Dorsolateral prefrontal cortex (tissue), 122 donors: ENCODE measurements at places on chromosomes 16 and 17.

GRCh38 chr17:28747801-28748750 is 4.3 kb downstream of the TRAF4 start:
- DNase-seq: no peak

GRCh38 chr17:14405189-14405588 is 104.3 kb downstream of the HS3ST3B1 start:
- DNase-seq: no peak

DNA sequence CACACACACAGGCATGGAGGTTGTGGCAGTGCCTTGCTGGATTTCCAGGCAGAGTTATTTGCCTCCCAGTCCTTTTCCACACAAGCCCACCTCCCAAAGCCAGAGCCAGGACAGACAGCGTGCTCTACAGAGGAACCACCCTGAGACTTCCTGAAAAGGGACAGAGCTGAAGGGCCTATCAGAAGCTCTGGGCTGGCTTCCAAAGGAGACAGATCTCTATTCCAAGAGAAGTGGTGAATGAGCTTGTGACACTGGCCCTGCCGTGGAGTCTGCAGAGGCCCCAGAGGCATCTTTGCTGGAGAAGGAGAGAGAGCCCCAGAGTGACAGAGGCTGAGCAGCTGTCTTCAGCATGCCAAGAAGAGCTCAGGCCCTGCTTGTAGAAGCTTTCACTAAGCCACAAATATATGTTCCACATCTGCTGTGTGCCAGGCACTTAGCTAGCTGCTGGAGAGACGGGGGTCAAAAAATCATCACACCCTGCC is 8.3 kb upstream of the LPCAT2 start:
- DNase-seq: peak; percentile 60

- DNase-seq: no peak
Observed at GRCh38 chr17:49210158-49211029, at the start of the genes ABI3 and GNGT2. Gene ABI3 (plus strand): TSS chr17:49210707. CDS start chr17:49210725, 18 bp downstream. Gene GNGT2 (minus strand): TSS chr17:49210574. CDS start chr17:49207422, 3,152 bp downstream.

DNA sequence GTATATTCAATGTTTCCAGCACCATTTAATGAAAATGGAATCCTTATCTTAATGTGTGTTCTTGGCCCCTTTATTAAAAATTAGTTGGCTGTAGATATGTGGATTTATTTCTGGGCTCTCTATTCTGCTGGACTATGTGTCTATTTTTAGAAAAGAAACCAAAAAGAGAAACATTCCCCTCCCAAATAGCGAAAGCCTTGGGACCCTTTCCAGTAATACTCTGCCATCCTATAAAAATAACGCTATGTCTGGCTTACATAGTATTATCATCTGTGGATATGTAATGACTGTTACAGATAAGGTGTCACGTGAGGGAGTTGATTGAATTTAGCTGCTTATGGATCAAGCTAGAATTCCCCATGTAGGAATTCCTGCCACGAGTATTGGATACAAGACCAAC is 279.3 kb upstream of the KIF2B start:
- DNase-seq: no peak

DNA sequence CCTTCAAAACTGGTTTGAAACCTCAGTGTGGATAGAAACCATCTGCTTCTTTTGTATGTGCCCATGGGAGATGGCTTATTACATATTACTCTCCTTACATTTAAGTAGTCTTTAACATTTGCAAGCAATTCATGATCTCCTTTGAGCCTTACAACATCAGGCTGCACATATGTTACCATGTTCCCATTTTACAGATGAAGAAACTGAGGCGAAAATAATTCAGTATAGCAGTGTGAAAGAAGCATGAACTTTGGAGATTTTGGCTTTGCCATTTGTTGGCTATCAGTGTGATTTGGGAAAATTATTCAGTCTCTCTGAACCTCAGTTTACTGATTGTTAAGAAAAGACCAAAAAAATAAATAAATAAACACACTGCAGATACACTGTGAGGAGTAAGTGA is 15.7 kb downstream of the GNAO1 start:
- DNase-seq: no peak

- DNase-seq: no peak
Observed at GRCh38 chr17:34252095-34252443, 3.0 kb upstream of the CCL2 start.

GRCh38 chr17:1001640-1002411 is 4.9 kb downstream of the TIMM22 start:
- DNase-seq: no peak

DNA sequence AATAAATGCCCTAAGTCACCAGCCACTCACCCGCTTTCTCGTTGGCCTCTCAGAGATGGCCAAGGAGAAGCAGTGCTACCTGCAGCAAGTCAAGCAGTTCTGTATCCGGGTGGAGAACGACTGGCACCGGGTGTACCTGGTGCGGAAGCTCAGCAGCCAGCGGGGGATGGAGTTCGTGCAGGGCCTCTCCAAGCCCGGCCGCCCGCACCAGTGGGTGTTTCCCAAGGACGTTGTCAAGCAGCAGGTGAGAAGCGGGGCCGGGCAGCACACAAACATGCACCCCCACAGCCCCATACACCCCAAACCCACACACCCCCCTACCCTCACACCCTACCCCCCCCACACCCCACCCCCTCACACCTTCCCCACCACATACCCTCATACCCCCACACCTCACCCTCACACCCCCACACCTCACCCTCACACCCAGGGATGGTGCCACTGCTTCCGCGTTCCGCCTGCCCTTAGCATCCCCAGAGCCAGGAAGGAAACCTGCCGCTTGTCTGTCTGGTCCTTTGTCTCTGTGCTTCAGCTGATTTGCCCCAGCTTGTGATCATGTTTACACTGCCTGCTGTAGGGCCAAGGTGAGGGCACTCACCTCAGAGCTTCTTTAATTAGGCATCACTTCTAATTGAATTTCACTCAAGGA is 41.9 kb upstream of the ENDOV start:
- DNase-seq: no peak

GRCh38 chr16:86962913-86963312 is 354.3 kb downstream of the C16orf95 start:
- DNase-seq: no peak

DNA sequence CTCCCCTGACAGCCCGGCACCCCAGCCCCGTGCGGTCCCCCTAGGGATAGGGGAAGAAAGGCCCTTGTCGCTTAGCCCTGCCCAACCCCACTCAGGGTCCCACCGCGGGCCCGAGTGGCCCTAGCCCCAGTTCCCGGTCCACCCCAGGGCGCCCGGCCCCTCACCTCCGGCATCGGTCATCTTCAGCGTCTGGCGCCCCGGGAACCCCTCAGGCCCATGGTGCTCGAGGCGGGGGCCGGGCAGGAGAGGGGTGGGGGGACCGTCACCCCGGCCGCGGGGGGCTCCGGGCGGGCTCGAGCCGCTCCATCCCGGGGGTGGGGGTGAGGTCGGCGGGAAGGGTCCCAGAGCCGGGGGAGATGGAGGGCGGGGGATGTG is 620 bp downstream of the SAMD14 start:
- DNase-seq: no peak

DNA sequence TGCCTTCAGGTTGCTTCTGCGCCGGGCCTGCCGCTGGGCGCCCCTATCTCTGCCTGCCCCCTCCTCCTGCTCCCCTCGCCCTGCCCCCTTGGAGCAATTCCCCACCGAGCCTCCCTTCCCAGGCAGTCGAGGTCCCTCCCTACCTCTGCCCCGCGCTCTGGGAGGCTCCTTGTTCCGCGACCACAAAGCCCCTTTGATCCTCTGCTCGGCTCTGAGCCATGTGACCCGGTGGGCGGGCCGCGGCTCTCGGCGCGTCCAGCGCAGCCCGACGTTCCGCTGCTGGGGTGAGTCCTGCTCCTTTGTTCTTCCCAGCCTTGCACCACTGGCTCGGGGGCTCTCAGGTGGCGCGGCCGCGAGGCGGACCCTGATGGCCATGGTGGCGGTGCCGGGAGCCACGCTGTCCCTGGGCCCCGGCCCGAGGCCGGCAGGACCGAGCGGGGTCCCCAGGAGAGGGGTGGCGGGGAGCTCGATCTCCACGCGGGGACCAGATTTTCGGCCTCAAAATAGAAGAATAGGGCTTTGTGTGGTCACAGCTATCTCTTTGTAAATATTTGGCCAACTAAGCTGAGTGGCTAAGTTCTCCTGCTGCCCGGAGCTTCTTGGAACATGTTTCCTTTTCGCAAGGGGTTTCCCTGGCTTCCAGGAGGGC is 310.6 kb downstream of the SEC14L1 start:
- peak; percentile 93 for DNase-seq

DNA sequence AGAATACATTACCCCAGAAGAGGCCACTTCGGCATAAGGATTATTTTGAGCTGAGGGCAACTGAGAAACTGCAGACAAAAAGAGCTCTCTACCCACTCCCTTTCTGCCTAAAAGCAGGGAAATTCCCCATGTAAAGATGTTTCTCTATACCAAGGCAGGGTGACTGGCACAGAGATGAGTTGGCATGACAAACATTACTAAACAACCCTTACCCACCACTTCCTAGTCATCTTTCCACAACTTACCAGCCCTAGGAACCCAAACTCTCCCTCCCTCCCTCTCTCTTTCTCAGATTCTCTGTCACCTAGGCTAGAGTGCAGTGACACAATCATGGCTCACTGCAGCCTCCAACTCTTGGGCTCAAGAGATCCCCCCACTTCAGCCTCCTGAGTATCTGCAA is 68.6 kb downstream of the EMP2 start:
- DNase-seq: no peak

DNA sequence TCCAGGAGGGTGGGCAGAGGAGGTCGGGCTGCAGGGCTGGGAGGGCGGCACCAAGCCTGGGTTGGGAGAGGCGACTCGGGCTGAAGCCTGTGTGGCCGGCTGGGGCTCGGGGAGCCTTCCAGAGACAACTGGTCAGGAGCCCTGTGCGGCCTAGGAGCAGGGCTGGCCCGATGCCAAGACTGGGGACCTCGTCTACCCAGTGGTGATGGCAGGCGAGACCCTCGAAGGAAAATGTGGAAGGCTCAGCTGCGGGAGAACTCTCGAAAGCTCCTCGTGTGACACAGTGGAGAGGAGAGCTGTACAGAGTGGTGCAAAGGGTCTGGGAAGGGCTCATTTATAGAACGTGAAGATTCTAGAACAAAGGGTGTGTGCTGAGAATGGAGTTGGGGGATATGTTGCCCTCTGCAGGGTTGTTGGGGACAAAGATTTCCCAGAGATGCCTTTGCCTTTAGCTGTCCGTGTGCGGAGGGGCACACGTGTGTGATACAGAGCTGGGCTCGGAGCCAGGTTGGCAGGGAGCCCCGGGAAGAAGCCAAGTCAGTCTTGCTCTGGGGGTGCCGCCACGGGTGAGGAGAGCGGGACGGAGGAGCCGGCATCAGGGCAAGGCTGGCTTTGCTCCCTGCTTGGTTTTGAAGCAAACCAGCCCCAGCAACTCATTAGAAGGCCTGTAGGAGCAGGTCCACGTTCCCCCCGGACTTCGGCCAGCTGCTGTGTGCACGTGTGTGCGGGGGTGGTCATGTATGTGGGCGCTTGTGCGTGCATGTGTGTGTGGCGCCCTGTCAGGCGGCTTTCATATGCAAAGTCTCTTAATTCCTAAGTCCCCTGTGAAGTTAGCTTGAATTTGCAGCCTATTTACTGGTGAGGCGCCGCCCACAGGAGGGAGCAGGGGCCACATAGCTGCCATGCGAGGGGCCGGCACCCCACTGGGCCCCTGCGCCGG is 132.4 kb upstream of the CHMP6 start:
- DNase-seq: peak; percentile 80

GRCh38 chr17:73588891-73589290 is 55.4 kb downstream of the SDK2 start:
- no peak for DNase-seq

DNA sequence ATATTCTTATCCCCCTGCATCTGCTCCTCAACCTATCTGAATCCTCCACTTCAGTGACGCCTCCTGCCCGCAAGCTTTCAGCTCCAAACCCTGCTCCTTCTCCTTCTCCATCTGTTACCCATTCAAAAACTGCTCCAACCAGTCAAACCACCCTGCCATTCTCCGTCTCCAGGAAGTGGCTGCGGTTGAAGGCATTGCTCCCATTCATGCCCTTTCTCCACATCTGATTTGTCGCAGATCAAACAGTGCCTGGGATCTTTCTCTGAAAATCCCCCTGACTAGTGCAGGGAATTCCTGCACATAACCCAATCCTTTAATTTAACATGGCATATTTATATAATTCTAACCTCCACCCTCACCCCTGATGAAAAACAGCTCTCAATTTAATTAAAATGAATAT is 56.3 kb downstream of the SLFN5 start:
- no peak for DNase-seq

DNA sequence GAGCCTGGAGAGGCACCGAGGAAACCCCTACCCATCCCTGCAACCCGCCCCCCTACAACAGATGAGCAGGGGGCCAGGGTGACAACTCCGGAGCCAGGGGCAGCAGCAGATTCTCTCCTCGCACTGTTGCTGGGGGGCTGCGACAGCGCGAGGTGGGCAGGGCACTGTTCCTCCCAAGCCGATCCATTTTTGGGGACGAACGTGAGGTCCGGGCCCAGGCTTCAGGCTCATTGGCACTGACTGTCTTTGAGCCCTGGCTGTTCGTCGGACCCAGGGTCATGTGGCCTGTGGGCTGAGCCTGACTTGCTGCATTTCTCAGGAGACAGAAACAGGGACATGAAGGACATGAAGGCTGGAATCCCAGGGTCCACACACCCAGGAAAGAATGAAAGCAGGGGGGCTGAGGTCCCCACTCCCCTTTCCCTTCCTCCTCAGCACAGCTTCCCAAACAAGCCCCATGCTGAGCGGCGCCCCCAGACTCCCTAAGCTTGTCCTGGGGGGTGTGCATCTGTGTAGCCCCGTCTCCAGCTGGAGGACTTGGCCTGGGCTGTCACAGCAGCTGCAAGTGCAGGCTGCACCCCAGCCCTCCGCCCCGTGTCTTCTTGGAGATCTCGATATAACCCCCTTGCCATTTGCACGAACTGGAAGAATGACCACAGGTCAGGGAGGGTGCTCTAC is 18.7 kb downstream of the CEP295NL start:
- peak; percentile 72 for DNase-seq

DNA sequence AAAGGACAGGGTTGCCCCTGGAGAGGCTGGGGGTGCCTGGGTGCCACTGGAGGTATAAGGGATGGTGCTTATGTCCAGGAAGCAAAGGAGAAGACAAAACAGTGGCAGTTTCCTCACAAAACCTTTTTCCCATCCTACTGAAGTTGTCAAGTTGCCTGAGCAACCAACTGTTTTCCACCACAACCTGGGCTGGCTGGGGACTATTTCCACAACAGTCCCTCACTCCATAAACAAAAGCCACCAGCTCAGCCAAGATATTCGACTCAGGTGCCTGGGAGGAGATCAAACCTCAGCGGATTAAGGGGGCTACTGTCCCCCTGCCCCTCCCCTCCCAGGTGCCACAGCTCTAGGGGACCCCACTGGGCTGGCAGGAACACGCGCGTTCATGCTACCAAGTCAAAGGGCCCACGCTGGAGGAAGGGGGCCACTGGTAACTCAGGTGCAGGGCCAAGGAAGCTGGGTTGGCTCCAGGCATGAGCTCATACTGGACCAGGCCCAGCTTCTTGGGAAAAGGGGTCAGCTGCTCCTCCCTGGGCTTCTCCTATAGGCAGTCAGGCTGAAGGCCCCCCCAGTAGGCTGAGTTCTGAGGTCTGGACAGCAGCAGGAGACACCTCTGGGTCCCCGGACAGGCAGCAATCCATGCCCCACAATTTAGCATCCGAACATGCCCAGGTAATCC is 45.7 kb upstream of the MRPS23 start:
- DNase-seq: no peak
